HL-60 (cell line): ENCODE measurements at places on chromosomes 11 and 22.
A peak's percentile ranks its signal among the peaks of the same experiment; 100 is the strongest.

- DNase-seq: no peak
These were observed 1054.4 kb downstream of the TBC1D22A start for GRCh38 chr22:47816863-47817210.

DNA sequence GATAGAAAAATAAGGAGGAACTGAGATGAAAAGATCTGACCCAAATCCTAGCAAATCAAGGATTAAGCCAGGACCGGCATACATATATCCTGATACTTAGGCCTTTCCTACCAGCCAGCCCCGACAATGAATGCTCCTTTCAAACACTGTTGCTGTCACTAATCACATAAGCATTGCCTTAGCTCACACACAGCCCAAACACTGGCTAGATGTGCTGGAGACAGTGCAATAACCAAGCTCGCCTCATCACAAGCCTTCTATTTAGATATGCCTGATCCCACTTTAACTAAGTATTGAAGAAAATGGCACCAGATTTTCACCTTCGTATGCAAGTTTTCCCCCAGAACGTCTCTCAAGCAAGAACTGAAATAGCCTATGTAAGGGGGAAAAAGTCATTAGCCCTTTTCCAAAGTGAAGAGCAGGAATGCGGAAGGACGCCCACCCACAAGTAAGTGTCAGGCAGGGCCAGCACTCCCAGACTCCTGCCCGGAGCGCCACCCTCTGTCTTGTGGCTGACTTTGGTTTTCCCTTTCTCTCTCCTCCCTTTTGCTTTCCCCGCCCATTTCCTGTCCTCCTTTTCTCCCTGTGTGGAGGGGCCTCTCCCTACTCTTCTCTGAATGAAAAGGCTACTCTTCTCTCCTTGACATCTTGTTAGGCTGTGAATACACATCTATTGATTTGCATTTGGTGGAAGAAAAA lies 8.9 kb upstream of the OPCML start:
- DNase-seq: no peak

DNA sequence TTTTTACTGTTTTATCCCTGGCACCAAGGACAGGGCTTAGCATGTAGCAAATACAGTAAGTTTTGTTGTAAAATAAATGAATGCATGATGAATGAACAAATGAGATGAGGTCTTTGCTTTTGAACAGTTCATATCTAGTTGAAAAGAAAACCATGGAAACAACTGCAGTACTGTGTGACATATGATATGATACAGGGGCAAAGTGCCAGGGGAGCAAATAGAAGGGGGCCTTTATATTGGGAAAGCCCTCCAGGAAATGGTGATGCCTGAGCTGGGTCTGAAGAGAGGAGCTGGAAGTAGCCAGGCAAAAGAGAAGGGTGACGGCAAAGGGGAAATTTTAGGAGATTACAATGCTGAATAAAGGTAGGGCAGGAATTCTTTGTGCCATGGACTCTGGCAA lies 63.8 kb upstream of the UCP3 start:
- DNase-seq: no peak

GRCh38 chr11:33646629-33647028 lies 54.0 kb downstream of the C11orf91 start:
- no peak for DNase-seq

- no peak for DNase-seq
These were observed 64.2 kb downstream of the DGCR2 start for GRCh38 chr22:19057999-19058491.

DNA sequence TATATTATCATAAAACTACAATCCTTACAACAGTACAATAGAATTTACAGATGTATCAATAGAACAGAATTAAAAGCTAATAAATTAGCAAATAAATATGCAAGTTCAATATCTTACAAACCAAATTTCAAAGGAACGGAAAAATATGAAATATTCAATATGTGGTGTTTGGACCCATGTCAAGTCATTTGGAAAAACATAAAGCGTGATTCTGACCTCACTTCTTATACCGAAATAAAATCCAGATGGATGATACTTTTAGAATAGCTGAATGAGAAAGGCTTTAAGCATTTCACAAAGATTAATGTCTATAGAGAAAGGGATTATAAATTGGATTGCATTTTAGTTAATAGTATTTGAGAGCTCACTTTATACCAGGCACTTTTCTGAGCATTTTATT lies 92.8 kb upstream of the TEAD1 start:
- DNase-seq: no peak

DNA sequence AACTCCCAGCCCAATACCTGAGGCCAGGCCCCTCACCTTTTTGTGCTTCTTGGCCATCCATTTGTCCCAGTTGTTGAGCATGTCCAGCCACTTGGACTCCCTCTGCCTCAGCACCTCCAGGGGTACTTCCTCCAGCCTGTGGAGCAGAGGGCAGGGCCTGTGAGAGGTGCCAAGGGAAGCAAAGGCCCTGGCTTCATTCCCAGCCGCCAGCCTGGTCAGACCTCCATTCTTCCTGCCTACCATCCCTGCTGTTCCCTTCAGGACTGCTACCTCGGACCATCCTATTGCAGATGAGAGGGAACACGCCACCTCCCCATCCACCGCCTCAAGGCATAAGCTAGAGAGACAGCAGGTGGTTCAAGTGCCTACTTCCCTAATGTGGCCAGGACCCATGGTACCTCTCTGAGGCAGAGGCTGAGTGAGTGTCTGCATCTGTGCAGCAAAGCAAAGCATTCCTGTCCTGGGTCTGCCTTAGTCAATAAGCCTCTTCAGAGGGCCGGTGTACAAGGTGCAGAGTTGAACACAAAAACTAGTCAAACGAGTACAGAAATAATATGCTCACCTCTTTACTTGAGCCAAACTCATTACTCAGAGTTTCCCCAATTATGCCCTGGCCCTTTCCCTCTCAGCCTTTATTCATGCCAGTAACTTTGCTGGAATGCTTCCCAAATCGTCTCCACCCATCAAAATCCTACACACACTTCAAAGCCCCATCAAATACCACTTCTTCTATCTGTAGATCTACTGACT lies 15.4 kb upstream of the CASTOR1 start:
- peak; percentile 63 for DNase-seq

DNA sequence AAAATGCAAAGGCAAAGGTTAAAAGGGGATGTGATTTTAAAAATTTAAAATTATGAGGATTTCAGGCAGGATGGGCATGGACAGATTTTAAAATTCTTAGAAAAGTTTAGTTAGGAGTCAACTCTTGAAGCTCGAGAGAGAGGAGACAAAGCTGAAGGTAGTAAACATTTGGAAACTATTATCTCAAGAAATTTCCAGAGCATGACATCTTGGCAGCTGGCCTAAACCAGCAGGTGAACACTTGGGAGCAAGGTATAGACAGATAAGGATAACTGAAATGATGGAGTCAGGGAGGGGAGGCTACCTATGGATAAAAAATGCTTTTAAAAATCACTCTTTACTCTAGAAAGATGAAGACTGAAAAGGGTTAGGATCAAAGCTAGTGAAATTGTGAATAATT lies 13.7 kb downstream of the POU2AF3 start:
- DNase-seq: no peak

DNA sequence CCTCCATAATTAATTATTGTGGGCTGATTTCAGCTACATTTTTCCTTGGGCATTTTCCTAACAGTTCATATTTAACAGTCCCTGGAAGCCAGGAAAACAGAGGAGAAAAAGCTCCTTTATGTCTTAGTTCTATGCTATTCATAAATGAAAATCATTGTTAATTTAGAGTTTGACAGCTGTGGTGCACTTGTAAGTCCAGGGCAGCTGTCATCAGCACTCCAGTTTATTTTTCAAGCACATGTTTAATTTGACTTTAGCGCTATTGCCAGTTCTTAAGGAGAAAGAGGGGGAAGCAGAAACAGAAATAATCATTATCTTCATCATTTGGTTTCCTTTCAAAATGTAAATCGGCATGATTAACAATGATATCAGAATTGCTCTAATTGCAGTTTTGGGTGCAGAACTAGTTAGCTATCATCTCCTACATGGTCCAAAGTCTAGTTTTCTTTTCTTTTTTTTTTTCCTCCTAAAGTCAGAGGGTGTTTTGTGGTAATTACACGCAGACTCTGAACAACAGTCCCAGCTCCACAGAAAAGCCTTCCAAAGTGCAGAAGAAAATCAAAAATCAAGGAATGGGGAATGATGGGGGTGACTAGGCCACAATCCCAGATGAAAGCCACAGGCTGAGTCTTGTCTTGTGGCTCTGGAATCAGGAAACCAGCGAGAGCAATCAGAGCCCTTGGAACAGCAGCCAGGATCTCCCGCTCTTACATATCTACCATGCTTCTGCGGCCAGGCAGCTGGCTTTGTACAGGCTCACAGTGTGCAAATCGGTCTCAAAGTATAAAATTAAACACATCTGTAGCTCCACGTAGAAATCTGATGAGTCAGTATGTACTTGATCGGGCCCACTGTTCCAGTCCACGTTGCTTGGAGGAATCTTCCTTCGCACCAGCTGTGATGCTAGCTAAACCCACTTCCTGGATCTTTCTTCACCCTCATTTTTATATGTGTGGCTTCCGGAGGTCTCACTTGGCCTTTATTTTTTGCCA lies 91.9 kb downstream of the SPON1 start:
- no peak for DNase-seq

DNA sequence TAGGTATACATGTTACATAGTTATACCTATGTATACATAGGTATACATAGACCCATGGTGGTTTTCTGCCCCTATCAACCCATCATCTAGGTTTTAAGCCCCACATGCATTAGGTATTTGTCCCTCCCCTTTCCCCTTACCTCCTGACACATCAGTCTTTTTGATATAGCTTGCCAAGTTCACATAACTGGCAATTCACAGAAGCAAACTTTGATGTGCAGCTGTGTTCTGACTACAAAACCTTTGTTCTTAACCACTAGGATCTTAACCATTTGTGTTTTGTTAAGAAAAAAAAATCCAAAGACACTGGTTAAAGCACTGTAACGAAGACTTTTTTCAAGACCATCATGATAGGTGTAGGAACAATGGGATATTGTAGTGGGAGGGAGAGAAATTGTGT lies 42.9 kb upstream of the SLC5A1 start:
- DNase-seq: no peak

DNA sequence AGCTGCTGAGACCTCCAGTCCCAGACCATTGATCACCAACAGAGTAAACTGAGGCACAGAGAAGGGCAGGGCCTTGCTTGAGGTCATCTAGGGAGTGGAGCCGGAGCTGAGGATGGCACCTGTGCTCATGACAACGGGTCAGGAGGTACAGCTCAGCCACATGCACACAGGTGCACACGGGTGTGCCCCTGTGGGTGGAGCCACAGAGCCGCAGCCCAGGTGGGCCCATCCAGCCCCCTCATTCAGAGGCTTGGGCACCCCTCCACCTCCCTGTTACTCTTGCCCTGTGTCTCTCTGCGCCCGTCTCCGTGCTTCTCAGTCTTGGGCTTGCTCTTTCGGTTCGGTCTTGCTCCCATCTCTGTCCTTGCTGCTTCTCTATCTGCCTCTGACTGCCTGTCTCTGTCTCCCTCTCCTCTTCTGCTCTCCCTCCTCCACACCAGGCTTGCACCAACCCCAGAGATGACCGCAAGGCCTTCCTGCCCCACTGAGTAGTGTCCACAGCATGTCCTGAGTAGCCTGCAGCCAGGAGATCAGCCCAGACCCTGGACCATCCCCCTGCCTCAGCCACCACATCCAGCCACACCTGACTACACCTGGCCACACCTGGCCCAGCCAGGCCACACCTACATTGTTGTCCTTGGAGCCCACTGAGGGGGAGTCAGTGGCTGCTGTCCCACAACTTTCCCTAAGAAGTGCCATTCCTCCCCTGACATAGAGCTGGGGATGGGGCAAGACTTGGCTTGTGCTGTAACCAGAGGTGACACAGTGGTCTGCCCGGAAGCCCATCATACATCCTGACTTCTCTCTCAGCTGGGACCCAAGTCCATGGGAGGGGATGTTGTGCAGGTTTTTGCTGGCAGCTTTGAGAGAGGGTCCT lies 39.3 kb upstream of the CRYBB3 start:
- no peak for DNase-seq

DNA sequence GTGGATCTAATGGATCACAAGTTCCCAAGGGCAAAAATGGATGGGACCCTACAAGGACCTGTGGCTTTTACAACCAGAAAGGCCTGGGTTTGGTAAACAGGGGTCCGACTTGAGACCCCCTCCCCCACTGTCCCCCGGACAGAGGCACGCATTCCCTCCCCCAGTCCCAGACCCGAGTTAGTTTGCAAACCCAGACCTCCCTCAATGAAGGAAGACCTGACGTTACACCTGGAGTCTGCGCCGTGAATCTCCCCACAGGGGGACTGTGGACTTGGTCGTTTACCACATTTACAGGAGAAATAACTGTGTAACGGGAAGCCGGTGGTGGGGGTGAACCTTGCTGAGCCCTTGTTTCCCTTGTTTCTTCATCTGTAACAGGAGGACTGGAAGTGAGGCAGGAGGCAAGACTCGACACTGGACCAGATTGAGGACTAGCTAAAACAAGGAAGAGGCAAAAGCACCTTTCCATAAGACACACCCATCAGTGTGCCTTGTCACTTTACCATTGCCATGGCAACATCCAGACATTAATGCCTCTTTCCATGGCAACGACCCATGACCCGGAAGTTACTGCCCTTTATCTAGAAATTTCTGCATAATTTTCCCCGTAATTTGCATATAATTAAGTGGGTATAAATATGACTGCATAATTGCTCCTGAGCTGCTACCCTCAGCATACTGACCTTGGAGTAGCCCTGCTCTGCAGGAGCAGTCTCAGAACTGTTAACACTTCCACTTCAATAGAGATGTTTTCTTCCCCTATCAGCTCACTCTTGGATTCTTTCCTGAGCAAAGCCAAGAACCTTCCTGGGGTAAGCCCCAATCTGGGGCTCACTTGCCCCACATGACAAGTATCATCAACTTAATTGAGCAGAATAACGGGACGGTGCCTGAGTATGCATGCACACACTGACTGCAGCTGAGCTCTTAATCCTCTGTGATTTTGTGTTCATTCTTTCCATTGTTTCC lies 25.4 kb downstream of the PDGFB start:
- no peak for DNase-seq

- DNase-seq: no peak
These were observed 60.9 kb downstream of the CELSR1 start for GRCh38 chr22:46476547-46476941.

GRCh38 chr11:92728628-92729027 lies 240.8 kb upstream of the MTNR1B start:
- DNase-seq: no peak

GRCh38 chr22:41983513-41984405 lies 14.5 kb downstream of the SEPTIN3 start:
- DNase-seq: peak; percentile 79

- peak; percentile 75 for DNase-seq
These were observed 25.9 kb upstream of the SCARF2 start for GRCh38 chr22:20463324-20464095.
